Dermis blood vessel endothelial cell (primary cell): ENCODE measurements at places on chromosomes 11 and 22. TPM values are rescaled to one million over a fixed set of nuclear protein-coding genes. Genes with fewer than 3 reads are reported as not detected.

GRCh38 chr11:43992834-43993637 lies 50.6 kb downstream of the C11orf96 start:
- peak; percentile 5 for DNase-seq

GRCh38 chr11:126307706-126308105 lies 3.8 kb downstream of the DCPS start:
- peak; percentile 71 for DNase-seq

- peak; percentile 15 for DNase-seq
These were observed 173.7 kb upstream of the SORL1-AS1 start for GRCh38 chr11:121626507-121626875.

- DNase-seq: peak; percentile 67
These were observed 28.3 kb upstream of the TP53I11 start for GRCh38 chr11:44978961-44979331.

DNA sequence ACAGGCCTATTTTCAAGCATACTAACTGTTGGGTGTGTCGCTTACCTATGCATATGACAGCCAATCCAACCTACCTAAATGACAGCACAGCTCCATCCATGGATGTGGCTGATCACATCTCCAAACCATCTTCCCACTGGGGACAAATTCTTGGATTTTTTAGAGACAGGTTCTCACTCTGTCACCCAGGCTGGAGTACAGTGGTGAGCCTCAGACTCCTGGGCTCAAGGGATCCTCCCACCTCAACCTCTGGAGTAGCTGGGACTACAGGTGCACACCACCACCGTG lies 18.0 kb downstream of the SCARF2 start:
- DNase-seq: no peak

- no peak for DNase-seq
These were observed 6.3 kb downstream of the RASSF7 start for GRCh38 chr11:567011-567628.

GRCh38 chr11:60984636-60985035 lies 13.2 kb downstream of the CD6 start:
- DNase-seq: no peak

- no peak for DNase-seq
These were observed 590.3 kb upstream of the TENM4 start for GRCh38 chr11:80031014-80031600.

DNA sequence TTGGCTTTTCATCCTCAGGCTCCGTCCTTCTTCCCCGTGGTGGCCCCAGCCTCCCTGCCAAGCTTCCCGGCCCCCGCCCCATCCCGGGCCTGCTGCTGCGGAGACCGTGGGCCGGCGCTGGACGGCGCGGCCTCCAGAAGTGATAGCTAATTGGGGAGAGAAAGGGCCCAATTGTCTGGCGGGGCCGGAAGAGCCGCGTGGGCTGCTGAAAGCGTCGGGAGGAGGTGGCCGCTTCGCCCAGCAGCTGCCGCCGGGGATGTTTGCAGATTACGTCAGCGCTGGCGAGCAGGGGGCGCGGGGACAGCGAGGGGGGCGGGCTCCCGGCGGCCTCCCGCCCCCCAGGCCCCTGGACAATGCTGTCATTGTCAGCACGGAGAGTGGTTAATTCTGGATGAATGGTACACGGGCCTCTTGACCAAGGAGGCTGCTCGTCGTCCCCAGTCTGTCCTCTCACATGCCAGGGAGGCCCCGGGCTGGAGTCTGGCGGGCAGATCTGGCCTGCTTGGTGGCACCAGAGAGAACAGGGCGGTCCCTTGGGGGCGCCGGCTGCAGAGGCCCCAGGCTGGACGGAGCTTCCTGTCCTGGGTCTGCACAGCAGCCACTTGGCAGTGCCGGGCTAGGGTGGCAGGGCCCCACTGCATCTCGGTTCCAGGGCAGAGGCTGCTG lies 1.6 kb downstream of the SMIM38 start:
- DNase-seq: peak; percentile 42

DERL3 gene
- total RNA-seq: 0.68 and 1.3 TPM in 2 replicates

- DNase-seq: no peak
These were observed 72.1 kb upstream of the CD44 start for GRCh38 chr11:35066783-35067423.

OR8K5 gene
- total RNA-seq: not detected in 2 replicates

GRCh38 chr11:11440144-11440543 lies 87.1 kb upstream of the CSNK2A3 start:
- DNase-seq: no peak
